ENCODE measurements at places on chromosomes 6 and 20. TPM values are rescaled to one million over a fixed set of nuclear protein-coding genes. Genes with fewer than 3 reads are reported as not detected.

DNA sequence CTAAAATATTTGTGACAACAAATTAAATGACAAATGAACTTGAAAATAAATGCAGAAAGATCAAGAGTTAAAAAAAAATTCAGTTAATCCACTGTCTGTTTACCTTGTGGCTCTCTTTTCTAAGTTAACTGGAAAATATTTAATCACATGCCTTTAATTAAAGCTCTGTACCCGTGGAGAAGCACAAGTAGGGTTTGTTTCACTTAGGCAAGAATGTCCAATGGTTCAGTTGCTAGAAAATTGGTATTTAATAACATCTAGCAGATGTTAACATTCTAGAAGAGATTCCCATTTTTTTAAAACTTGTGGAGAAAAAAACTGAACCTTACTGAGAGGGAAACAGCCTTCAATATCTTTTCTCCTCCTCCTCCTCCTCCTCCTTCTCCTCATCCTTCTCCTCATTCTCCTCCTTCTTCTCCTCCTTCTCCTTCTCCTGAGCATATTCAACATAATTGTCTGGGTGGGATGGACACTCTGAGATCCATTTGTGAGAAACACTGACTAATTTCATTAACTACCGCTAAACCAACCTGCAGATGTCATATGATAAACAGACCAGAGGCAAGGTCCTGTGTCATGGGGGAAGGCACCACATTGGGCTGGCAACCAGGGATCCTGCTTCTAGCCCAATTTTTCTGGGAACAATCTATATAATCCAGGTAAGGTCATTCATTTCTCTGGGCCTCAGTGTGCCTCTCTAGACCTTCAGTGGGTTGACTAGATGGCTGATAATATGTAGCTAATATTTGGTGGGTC is 44.1 kb upstream of the AKIRIN2 start:
- no peak for DNase-seq

- DNase-seq: no peak
These were observed 728 bp downstream of the PSMA7 start for GRCh38 chr20:62142252-62143080.

DNA sequence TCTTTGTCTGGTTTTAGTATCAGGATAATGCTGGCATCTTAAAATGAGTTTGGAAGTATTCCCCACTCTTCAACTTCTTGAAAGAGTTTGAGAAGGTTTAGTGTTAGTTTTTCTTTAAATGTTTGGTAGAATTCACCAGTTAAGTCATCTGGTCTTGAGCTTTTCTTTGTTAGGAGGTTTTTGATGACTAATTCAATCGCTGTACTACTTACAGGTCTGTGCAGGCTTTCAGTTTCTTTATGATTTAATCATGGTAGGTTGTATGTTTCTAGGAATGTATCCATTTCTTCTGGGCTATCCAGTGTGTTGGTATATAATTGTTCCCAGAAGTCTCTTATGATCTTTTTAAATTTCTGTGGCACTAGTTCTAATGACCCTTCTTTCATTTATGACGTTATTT is 215.5 kb downstream of the LRFN2 start:
- no peak for DNase-seq

GRCh38 chr6:11222385-11223277 is 9.8 kb downstream of the NEDD9 start:
- DNase-seq: no peak

GRCh38 chr6:28880894-28881780 is 42.6 kb downstream of the TRIM27 start:
- peak; percentile 59 for DNase-seq

GRCh38 chr6:63352069-63352543 is 32.3 kb upstream of the LGSN start:
- DNase-seq: peak; percentile 14

- DNase-seq: no peak
These were observed 57.9 kb upstream of the EMILIN3 start for GRCh38 chr20:41424546-41424945.

- no peak for DNase-seq
These were observed 5.4 kb upstream of the SIRT5 start for GRCh38 chr6:13568970-13569369.

- DNase-seq: no peak
These were observed 7.5 kb upstream of the ELOVL4 start for GRCh38 chr6:79954849-79955248.

GRCh38 chr20:50691573-50692551 is 520 bp upstream of the RIPOR3 start:
- no peak for DNase-seq

GRCh38 chr20:25233016-25233772 is 14.7 kb upstream of the PYGB start:
- no peak for DNase-seq

GRCh38 chr20:1002682-1003561 is 811 bp upstream of the RSPO4 start:
- no peak for DNase-seq

- no peak for DNase-seq
These were observed 4.1 kb upstream of the PHACTR2 start for GRCh38 chr6:143673669-143674068.

DNA sequence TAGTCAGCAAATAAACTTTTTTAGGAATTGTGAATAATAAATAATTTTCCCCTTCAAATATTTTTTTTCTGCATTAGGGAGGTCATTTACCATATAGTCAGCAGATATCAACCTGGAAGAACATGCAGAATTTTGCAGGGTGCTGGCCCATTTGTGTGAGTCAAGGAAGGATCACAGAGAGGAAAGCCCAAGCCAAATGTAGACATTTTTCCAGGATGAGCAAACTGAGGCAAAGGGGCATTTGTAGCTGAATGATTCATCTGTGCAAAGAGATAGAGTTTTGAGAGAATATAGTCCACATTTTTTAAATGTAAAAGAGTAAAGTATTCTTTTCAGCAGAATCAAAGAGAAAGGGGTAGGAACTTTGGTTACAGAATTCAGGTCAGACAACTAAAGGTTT is 555.5 kb upstream of the MARCKS start:
- no peak for DNase-seq

DNA sequence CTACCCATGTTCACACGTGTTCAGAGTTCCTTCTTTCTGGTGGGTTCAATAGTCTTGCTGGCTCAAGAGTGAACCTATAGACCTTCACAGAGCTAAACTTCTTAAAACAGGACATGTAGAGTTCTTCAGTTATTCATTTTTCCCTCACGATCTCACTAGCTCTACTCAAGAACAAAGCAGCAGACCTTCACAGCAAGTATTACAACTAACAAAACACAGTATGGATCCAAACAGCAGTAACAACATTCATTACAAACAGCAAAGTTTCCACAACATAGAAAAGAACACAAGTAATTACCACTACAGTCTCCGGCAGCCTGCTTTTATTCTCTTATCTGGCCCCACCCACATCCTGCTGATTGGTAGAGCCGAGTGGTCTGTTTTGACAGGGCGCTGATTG is 39.5 kb upstream of the MCUR1 start:
- no peak for DNase-seq

GRCh38 chr20:51383891-51384510 is 158.5 kb downstream of the NFATC2 start:
- no peak for DNase-seq

DNA sequence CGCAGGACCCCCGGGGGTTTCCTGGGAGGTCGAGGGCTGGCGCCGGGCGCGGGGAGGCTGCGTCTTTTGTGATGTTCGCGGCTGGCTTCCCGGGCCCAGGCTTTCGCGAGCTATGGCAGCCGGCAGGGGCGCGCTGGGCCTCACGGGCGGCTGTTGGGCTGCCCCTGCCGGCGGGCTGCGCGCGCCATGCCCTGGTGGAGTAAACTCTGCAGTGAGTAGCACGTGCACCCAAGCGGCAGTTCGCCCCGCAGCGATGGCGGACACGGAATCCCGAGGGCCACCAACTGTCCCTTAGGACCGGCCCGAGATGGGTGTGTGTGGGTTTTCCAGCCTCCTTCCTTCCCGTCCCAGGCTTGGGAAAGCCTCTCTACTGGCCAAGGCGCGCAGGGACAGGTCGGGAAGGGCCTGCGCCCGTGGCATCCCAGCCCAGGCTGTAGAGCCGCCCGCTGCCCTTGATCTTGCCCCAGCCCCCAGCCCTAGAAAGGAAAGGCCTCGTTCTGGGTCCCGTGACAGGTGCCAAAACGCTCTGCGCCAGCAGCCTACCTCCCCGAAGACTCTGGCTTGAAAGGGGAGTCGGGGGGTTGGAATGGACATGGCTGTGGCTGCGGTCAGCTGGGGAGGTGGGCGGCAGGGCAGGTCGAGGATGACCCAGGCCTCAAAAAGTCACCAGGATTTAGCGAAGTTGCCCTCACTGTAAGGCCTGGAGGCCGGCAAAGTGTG is 49.7 kb downstream of the ZBTB2 start:
- no peak for DNase-seq

- no peak for DNase-seq
These were observed 33.8 kb downstream of the GRM4 start for GRCh38 chr6:34112126-34112525.

DNA sequence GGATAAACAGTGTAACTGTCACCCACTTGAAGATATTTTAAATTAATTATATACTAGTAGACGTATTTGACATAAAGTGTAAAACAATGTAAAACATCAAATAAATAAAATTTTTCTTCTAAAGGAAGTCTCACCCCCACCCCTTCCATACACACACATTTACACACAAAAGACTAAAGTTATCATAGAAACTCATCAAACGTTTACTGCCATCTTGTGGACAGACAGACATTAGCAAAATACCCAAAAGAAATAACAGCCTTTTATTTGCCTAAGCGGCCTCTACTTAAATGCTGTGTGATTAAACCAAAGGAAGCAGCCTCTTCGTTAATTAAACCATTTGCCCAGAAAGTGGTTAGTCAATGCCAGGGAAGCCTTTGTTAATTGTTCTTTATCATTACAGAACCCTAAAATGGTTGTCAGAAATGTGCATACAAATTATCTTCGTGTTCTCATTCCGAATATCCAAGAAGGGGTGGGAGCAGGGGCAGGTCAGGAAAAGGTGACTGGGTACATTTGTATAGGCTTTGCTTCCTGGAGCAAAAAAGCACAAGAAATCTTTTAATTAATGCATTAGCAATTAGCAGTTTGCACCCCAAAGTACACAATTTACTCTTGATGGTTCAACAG is 176.2 kb upstream of the SASH1 start:
- DNase-seq: peak; percentile 68

DNA sequence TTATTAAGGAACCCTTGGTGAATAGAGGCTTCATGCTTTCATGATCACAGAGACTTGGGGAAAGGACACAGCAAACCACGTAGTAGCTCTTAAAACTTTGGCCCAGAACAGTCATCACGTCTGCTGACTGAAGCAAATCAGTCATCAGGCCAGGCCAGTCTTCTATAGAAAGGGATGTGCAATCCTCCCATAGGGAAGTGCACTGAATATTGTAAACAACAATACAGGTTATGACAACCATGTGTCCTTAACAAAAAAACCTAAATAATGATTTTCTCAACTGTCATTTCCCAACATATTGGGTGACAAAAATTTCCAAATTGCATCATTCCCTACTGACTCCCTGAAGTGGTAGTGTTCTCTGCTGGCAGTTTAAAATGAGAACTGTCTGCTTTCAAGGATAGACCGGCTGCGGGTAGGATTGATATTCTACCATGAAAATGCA is 388.2 kb upstream of the CITED2 start:
- no peak for DNase-seq

- no peak for DNase-seq
These were observed 15.7 kb downstream of the ADISSP start for GRCh38 chr20:3751675-3752385.

- DNase-seq: no peak
These were observed 304.9 kb downstream of the CD109 start for GRCh38 chr6:74000666-74001490.

- no peak for DNase-seq
These were observed 1.2 kb downstream of the TRAF3IP2 start for GRCh38 chr6:111604259-111605099.

RBBP8NL gene
- total RNA-seq: 1.1 TPM

CDS2 gene
- 59.6 TPM for total RNA-seq

ELOVL5 gene
- total RNA-seq: 127 TPM

RSPH9 gene
- 1.9 TPM for total RNA-seq

NAPB gene
- total RNA-seq: 8.7 TPM

RAD21L1 gene
- total RNA-seq: not detected

CALHM4 gene
- not detected for total RNA-seq

ZNF165 gene
- total RNA-seq: 3.4 TPM

GPR6 gene
- not detected for total RNA-seq

CPNE5 gene
- 1.9 TPM for total RNA-seq

Measured in left lung (tissue), 14 donors.